ENCODE measurements at places on chromosomes 1 and 21.

DNA sequence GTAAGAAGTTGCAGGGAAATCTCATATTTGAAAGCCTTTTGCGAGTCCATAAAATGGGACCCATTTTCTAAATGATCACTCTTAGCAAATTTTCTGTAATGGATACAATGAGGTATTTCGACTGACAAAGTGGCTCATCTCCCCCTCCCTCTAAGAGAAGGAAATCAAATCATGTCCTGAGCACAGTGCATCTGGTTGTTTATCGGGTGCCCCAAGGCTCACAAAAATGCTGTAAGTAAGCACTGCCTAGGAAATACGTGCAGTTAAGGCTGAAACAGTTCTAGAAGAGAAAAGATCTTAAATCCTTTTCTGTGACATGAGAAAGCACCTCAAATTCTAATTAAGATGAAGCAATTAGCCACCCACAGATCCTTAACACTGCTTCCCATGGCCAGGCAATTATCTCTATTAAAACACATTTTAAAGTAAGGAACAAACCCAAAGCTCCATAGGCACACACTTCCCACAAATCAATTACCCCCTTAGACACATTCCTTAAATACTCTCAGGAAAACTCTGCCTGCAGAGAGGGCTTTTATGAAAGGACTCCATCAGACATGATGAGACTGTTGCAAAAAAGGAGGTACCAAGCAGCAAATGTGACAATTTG, 216.3 kb downstream of the KCNH1 start:
- DNase-seq: no peak

DNA sequence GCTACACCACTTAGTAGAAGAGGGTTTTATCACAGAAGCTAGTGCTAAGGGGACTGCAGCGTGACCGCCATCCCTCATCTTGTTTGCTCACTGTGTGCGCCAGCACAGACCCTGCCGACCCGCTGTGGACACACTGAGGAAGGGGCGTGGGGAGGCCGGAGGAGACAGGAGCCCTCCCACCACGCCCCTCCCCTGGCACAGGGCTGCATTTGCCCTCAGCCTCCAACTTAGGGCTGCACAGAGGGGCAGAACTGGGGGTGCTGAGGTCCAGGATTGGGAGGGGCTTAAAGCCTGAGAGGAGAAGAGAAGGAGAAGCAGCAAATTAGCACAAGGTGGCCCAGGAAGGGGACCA, 37.2 kb downstream of the RRP1 start:
- DNase-seq: no peak

DNA sequence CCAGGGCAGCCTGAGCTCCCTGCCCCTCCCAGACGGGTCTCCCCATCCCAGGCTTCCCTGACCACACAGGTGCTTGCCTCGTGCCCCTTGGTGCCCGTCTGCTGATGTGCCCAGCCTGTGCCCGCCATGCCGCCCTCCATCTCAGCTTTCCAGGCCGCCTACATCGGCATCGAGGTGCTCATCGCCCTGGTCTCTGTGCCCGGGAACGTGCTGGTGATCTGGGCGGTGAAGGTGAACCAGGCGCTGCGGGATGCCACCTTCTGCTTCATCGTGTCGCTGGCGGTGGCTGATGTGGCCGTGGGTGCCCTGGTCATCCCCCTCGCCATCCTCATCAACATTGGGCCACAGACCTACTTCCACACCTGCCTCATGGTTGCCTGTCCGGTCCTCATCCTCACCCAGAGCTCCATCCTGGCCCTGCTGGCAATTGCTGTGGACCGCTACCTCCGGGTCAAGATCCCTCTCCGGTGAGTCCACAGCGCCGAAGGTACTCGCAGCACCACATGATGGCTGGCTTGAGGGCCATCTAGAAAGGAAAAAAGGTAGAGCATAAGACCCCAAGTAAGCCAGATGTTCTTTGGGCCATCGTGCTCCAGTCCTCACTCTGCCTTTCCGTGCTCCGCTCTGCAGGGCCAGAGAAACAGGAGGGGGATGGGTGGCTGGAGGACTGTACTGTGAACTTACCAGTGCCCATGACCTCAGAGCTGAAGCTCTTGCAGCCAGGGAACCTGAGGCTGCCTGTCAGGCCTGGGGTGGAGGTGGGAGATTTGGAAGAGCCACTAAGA, 1.4 kb downstream of the ADORA1 start:
- DNase-seq: no peak

GRCh38 chr1:245131026-245131393, 23.8 kb upstream of the KIF26B start:
- no peak for DNase-seq

DNA sequence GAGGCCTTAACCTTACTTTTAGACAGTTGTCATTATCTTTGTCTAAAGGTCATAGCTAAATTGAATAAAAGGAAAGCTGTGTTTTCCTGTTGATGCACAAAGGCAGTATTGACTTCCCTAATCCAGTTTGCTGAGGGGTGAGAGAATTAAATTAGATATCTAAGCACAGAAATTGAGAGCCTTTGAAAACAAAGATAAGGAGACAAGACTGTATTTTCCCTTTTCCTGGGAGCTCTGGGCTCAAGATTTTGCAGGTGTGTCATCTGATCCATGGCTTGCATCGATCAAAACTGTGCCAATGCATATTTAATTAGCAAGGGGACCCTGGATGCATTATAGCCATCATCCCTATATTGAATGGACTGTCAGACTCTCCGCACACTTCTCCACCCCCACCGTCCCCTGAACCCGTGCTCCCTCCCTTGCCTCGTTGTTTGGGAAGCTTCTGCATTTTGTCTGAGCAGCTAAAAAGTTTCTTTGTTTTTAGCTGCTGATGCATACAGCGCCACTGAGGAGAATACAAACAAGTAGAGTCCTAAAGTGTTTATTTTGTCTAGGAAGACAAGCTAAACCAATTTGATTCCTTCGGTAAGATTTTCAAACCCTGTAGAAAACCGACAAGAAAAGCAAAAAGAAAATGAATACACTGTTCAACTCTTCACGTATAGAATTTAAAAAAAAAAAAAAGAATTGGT, 186.3 kb downstream of the NFIA start:
- no peak for DNase-seq

DNA sequence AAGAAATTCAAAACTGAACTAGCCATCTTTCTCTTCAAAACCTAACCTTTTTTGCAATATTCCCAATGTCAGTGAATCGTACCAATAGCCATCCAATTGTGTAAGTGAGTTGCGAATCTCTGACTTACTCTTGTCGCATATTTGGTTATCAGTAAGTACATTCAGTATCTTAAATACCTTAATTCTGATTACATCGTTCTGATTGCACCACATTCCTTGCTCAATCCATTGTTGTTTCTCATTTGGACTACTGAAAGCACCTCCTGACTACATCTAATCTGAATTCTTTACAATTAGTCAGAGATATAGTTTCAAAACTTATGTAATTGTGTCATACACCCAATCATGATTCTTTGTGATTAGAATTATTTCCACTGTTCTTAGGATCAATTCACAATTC, 16.8 kb upstream of the BRINP3 start:
- no peak for DNase-seq

DNA sequence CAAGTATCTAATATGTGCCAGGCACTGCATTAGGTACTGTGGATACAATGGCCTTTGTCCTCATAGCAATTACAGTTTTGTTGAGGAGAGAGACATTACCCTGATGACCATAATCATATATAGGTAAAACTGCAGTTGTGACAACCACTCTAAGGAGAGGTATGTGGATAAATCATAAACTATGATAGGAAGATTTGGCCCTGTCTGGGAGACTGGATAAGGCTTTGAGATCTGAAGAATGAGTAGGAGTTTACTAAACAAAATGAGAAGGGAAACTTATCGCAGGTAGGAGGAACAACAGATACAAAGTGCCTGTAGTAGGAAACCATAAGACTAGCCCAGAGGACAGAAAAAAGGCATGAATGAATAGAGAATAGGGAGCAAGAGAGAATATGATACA, 4.4 kb downstream of the TMCO1 start:
- DNase-seq: no peak

GRCh38 chr1:212528501-212528900, 80.1 kb upstream of the ATF3 start:
- no peak for DNase-seq

Measured in fibroblast of skin of left biceps (primary cell).